Esophagus squamous epithelium (tissue), 5 donors: ENCODE measurements at places on chromosomes 1 and 21.

- no peak for DNase-seq
These were observed 91.7 kb downstream of the SLC45A1 start for GRCh38 chr1:8409606-8410005.

DNA sequence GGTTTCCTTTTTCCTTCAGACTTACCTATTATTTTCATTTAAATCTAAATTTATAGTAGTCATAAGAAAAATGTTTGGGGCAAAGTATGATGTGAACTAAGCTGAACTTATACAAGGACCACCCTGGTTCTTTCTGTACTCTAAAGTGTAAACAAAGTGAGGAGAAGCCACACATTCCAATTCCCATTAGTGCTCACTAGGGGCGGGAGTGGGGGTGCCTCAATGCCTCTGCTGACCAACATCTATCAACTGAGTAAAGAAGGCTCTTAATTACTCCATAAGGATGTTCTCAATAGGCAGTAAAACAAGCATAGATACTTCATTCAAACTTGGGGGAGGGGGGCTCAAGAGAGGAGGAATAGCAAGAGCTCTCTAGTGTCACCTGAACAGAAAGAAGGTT lies 151.7 kb downstream of the CDC42BPA start:
- no peak for DNase-seq

- no peak for DNase-seq
These were observed 154.2 kb downstream of the EIF4G3 start for GRCh38 chr1:21022279-21023040.

DNA sequence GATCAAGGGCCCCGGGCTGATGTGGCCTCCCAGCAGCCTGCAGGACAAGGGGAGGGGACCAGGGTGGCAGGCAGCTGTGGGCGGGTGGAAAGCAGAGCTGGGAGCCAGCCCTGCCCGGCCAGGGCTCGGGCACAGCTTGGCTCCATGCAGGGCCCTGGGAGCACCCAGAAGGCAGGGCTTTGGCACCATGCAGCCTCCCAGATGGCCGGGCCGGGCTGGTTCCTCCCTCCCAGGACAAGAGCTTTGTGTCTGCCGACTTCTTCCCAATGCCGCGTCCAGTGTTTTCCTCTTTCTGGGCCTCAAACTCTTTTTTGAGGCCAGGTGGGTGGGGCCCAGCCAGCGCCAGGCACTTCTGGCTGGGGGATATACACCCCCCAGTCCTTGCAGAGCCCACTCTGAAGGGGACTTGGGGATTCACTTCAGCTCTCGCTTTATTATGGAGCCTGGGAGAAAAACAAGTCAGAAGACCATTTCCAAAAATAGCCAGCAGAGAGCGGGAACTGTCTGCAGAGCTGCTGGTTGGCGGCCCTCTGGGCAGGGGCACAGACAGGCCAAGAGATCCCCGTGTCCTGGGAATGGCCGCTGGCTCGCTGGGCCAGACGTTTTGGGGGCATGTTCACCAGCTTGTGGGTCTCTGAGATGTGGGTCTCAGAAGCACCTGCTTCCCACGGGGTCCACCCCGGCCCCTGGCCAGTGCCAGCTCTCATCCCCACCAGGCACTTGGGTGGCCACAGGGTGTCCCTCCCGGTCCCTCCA lies 103.8 kb upstream of the ARHGEF16 start:
- DNase-seq, result no peak

- no peak for DNase-seq
These were observed 9.0 kb upstream of the SLC25A34 start for GRCh38 chr1:15727021-15727420.

DNA sequence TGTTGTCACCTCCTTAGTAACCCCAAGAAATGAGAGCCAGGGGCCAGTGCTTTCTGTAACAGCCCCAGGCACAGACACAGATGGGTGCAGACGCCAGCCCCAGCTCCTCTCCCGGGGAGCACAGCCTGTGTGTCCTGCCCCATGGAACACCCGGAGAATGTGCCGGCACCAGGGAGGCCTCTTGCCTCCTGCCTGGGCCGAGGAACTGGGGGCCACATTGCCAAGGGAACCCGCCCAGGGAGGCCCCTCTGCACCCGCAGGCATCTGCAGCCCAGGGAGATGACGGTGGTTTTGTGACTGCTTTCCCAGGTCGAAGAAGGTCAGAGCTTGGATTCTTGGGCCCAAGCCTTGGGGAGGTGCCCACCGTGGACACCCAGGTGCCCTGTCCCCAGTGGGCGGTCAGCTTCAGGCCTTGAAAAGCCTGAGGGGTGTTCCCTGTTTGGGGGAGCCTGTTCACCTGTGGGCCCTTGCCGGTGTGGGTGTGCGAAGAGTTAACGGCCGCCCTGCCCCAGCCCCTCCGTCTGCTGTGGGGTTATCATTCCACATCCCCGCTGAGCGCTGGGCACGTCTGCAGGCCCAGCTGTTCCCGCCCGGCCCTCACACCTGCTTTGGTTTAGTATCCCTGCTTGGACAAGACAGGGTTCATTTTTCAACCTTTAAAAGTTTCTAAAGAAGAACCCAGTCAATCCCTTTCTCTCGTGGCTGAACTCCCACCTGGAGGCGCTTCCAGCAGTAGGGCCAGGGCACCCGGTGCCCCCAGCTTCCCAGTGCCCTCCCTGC lies 62.5 kb downstream of the MORN1 start:
- no peak for DNase-seq

- no peak for DNase-seq
These were observed 19.8 kb downstream of the PRKCZ start for GRCh38 chr1:2070016-2070415.

DNA sequence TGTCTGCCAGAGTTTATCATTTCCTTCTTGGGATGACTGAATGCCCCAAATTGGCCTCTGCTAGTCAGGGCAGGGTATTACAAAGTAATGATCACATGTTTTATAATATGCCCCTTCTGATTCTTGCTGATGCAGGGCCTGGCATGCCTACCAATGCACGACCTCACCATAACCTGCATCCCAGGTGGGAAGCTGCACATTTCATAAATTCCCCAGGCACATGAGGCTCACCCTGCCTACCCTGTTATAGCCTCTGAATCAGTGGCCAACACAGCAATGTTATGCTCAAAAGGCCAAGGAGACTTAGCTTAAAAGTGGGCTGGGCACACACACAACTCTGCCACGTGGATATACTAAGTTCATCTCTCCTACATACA lies 28.0 kb upstream of the XPR1 start:
- no peak for DNase-seq

DNA sequence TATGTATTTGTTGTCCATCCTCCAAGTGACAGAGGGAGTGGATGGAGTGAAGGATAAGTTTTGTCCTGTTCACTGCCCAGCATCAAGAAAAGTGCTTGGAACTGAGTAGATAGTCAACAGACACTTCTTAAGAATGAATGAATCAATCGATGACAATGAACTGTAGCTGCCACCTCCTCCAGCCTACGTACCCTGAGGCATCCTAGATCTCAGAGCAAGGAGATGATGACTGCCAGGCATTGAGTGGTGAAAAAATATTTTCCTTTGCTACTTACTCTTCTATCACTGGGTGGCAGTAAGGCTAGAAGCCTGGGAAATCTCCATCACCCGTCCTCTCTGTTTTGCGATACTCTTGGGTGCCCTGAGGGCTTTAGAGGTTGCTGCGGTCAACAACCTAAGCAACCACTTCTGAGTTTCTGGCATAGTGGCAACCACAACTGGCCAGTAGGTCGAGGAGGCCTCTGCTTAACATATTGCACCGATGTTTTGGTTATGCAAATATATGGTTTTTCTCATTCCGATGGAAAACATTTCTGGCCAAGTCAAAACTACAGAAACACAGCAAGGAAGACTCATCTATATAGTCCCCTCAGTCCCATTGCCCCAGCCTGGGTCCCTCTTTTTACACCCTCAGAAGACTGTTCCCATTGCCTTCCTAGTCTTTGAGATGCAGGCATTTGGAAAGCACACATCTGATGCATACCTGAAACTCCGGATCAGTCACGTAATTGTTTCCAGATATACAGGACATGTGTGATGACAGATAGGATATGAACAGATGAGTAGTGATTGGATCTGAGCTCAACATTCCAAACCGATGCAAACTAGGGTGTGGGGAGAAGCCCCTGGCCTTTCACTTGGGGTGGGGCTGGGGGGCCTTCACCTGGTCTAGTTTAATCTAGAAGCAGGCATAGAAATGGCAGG lies 136.8 kb downstream of the RUNX1 start:
- DNase-seq, result no peak

DNA sequence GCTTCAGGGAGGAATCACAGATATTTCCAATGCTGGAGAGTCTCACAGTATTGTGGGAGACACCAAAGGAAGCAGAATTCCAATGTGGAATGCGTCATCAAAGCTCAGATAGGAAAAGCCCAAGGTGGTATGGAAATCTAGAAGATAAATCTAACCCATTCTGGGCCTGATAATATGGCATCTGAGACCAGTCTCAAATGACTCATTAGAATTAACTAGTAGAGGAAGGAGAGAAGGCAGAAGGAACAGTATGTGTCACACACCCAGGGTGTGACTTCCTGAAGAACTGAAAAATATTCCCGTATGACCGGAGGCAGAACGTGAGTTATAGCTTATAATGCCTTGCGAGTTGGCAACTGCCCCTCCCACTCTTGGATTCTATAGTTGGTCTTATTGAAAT lies 499.2 kb downstream of the PLPP3 start:
- no peak for DNase-seq

DNA sequence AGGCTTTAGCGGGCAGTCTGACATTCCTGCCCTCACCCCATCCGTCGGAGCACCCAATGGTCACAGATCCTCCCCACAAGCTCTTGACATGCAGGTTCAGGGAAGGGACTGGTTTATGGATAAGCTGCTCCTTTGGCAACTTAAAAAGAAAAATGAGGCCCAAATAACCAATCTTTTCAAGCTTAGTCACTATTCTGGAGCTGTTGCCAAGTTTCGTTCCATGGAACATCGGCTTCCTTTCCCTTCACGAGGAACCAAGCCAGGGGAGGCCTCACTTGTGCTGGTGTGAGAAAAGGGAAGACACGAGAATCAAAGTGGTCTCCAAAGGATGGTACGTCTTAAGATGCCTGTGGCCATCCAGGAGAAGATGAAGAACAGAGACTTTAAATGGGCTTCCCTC lies 46.1 kb upstream of the LPAR3 start:
- no peak for DNase-seq

DNA sequence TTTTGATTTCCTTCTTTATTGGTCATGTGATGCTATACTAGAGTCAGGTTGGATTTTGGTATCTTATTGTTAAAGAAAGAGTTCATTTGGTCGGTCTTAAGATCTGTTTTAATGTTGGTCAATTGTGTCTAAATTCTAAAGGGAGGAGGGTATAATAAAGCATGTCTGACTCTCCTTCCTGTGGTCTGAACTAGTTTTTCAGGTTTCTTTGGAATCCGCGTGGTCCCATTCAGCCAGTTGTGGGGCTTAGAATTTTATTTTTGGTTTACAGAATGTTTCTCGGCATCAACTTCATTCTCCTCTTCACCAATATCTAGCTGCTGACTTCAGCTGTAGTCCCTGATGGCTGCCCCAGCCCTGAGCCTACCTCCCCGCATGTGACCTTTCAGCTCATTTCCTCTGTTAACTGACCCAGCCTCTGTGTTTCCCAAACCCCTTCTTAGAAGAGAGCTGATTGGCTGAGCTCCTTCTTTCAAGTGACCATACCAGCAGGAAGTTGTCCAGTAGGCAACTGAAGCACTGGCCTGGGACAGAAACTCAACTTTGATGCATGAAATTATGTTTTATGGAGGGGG lies 8.7 kb upstream of the MYOC start:
- DNase-seq, result no peak

DNA sequence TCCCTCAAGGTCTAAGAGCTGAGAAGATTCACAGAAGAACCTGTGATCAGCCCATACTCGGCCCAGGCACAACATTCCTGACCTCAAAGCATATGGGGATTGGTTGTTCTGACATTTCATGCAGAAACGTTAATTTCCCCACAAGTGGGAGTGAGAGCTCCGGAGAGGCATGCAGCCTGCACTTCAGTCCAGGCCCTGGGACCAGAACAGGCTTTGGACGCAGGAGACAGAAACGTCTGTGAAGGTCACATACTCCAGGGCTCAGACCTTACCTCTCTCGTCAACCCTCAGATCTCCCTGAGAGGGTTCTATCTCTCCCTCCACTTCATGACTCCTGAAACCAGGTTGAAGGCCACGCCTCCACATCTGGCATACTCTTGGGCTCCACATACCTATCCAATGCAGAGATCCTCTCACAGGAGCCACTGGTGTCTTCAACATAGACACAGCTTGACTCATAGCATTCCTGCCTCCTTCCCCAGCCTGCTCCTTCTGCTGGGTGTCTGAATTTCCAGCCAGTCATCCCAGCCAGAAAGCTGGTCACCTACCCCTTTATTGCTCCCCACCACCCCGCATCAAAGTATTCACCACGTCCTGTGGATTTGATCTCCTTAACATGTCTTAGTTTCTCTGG lies 149.2 kb downstream of the OMA1 start:
- DNase-seq, result no peak

DNA sequence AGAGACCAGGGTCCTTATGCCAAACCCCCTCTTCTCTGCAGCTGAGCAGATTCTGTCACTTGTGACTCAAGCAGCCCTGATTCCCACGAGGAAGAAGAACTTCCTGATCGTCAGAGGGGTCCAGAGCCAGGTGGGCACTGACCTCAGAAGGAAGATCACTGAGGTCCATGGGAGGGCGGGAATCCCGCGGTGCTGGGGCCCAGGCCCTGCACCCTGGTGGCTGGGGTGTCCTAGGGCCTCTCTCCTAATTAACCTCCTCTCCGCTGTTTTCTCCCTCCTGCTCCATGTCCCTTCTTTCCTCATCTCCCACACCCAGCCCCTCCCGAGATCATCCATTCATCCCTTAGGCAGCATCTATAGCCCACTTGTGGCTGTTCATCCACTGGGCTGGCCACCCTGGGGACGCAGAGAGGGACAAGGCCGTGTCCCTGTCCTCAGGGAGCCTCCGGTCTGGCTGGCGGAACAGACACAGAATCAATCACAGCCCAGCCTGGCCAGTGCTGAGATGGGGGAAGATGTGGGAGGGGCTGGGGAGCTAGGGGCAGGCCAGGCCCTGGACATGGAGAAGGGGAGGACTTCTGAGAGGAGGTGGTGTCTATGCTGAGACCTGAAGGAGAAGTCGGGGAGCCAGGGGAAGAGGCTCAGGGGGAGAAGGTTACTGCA lies 638.3 kb downstream of the MATN1 start:
- DNase-seq, result no peak

- DNase-seq, result no peak
These were observed 16.9 kb upstream of the KIAA0040 start for GRCh38 chr1:175209493-175209921.

- DNase-seq, result no peak
These were observed 226.8 kb downstream of the LMX1A start for GRCh38 chr1:165129568-165130164.

- no peak for DNase-seq
These were observed 60.6 kb upstream of the STUM start for GRCh38 chr1:226487921-226488320.

DNA sequence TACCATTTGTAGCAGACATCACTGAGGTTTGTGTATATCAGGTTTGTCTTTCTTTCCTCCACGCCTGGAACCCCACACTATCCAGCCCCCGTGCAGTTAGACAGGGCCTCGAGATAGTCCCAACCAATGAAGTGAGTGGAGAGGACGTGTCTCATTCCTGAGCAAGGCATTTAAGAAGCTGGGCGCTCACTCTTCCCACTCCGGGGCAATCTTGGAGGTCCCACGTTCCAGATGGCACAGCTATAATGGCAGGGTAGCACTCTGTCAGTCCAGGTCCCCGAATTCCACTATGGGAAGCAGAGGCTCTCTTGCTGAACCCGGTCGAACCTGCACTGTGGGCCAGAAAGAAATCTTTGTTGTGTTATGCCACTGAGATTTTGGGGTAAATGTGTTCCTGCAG lies 57.3 kb upstream of the CSF3R start:
- no peak for DNase-seq
